Psoas muscle (tissue), 8 donors: ENCODE measurements at places on chromosomes 7 and 10. TPM values are rescaled to one million over a fixed set of nuclear protein-coding genes. Genes with fewer than 3 reads are reported as not detected.

- DNase-seq, result no peak
Measured at GRCh38 chr7:150945171-150945852, 32.8 kb downstream of the KCNH2 start.

GRCh38 chr7:117901089-117901797 is 28.0 kb upstream of the CTTNBP2 start:
- no peak for DNase-seq

DNA sequence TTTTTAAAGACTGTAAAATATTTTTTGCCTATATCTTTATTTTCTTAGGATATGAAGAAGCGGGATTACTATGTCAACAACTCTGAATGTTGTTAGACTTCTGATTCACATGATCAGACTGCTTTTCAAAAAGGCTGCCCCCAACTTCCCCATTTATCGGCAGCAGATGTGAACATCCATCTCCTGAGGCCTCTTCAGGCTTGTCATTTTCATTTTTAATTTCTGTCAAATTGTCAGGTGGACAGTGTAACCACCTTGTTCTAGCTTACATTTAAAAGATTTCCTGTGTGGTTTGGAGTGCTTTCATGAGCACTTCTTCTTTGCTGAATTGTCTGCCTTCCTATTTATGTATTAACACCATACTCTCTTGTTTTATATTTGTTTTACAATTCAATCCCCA is 78.8 kb upstream of the GSDME start:
- DNase-seq, result no peak

GRCh38 chr7:114924038-114924712 is 2.3 kb downstream of the MDFIC start:
- no peak for DNase-seq

GRCh38 chr7:146375170-146375569 is 258.6 kb downstream of the CNTNAP2 start:
- no peak for DNase-seq

DNA sequence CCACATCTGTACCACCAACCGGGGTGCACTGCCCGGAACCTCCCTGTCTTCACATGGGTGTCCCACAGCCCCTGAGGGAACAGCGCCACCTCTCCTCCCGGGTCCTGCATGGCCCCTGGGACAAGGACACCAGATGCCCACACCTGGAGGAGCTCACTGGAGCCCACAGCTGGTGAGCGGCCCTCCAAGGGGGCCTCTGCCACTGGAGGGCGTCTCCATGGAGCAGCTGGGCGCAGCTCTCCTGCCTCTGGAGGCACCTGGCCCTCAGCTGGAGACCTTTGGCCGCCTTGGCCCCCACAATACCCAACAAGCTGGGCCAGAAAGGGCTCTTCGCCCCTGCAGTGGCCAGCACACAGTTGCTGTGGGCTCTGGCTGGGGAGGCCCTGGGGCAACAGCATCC is 7.3 kb upstream of the NKX6-2 start:
- DNase-seq, result no peak

DNA sequence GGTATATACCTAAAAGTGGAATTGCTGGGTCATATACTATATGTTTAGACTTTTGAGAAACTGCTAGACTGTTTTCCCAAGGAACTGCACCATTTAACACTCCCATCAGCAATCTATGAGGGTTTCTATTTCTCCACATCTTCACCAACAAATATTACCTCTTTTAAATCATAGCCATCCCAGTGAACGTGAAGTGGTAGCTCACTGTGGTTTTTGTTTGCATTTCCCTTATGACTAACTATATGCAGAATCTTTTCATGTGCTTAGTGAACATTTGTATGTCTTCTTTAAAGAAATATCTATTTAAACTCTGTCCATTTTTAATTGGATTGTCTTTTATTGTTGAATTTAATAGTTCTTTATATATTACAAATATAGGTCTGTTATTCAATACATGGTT is 115.8 kb upstream of the SEC61G start:
- DNase-seq, result no peak

Gene GUSB
- 11.7 TPM for total RNA-seq
